HS-5 (cell line): ENCODE measurements at places on chromosomes 7 and 10.

DNA sequence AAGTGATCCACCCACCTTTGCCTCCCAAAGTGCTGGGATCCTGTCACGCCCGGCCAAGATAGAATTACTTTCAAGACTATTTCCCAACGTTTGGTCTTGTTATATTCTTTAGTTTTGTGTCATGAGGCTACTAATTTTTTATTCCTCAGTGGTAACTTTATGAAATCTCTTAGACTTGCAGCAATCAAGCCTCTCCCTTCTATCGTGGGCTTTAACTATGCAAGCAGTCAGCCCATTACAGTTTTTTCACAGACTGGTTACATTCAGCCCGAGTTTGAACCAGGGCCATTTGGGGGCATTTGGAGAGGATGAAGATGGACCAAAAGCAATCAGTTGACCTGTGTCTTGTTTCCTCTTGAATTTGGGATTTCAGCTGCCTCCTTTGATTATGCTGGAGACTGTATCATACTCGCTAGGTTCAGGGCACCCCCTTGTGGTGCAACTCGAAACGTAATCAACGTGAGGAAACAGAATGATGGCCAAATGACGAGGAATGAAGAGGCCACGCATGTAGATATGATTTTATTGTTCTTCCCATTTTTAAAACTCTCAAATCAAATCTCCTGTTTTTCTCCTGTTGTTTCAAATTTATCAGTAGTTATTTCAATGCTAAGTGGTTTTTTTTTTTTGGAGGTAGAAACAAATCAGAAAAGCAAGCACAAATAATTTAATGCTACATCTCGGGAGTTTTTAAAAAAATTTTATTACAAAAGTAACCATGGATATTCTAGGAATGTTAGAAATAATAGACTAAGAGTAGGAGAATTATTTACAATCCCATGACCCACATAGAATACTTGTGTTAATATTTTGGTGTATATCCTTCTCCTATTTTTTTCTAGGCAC, 151.6 kb downstream of the KIAA1217 start:
- peak; percentile 10 for DNase-seq

GRCh38 chr7:30175180-30175579, 40.4 kb downstream of the MTURN start:
- DNase-seq: no peak

- DNase-seq: no peak
Measured at GRCh38 chr10:3532644-3533043, 252.4 kb downstream of the KLF6 start.

GRCh38 chr10:69647126-69647525, 17.1 kb downstream of the FAM241B start:
- no peak for DNase-seq

DNA sequence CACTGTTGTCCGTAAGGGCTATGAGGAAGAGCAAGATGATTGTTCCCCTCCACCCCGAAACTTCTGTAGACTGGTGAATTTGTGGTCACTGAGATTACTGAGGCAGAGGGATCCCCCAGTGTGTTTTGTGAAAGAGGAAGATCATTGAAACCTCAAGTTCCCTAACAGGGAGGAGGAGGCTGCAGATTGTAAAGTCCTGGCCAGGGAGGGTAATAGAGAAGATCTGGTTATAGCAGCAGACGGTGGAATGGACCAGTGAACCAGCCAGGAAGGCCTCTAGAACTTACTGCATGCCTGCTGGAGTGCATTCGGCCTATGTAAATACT, 31.1 kb downstream of the LMTK2 start:
- DNase-seq: no peak

- DNase-seq: no peak
Measured at GRCh38 chr10:120541984-120542383, 85.0 kb downstream of the PLPP4 start.

DNA sequence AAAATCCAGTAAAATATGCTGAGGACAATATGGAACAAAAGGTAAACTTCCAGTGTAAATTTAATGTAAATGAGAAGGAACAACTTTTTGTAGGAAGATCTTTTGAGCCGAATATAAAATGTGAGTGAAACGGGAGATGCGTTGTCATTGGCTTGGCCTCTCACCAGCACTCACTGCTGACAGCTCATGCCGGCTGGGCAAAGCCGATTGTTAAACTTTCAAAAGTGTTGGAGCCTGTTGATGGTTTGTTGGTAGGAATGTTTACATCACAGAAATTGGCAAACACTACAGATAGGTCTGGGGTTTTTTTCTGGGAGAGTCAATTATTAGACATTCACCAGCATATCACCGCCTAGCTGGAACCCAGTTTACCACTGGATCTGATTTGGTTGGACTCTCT, 6.1 kb downstream of the PSTK start:
- DNase-seq: no peak

- DNase-seq: no peak
Measured at GRCh38 chr7:5064391-5065106, 18.9 kb downstream of the RBAK start.

DNA sequence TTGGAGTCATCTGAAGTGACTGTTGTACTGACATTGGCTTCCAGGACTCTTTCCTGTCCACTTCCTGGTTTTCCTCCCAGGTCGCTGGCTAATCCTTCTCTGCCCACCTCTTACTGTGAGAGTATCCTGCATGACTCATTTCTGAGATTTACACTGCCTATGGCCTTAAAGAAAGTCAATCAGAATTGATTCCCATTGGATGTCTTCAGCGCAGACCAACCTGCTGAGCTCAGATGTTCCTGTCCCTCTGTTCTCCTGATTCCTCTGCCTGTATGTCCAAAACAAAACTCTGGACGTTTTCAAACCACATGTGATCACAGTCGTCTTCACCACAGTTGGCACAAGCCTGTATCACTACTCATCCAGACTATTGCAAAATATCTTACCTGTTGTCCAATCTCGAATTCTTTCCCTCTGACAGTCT, 262.1 kb downstream of the CREB5 start:
- DNase-seq: peak; percentile 22

DNA sequence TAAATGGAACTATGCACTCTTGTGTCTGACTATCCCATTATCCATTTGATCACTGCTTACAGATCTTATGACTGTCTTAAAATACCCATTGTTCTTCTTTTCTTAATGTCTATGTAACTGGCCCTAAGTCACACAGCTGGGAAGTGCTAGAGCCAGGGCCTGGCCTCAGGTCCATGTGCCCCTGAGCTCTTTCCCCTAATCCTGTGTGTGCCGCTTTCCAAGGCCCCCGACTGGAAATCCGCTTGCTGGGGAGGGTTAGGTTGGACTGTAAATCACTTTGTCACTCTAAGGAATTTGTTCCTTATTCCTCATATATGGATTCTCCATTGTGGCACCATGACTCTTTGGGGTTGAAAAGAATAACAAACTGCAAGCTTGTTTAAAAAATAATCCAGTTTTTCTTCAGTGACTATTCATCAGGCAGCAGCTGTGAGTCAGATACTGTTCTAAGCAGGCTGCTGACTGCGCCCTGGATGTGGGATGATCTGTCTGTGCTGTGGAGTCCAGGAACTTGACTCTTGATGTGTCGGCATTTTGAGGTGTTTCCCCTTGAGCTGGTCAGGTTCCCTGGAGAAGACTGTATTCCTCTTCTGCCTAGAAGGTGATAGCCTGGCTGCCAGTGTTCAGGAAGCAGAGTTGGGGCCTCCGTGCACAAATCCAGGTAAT, 236.3 kb downstream of the SDK1 start:
- DNase-seq: no peak

- DNase-seq: no peak
Measured at GRCh38 chr10:133445751-133446708, 7.7 kb upstream of the SCART1 start.

- peak; percentile 98 for DNase-seq
Measured at GRCh38 chr7:5692112-5692844, 89.2 kb downstream of the RNF216 start.

DNA sequence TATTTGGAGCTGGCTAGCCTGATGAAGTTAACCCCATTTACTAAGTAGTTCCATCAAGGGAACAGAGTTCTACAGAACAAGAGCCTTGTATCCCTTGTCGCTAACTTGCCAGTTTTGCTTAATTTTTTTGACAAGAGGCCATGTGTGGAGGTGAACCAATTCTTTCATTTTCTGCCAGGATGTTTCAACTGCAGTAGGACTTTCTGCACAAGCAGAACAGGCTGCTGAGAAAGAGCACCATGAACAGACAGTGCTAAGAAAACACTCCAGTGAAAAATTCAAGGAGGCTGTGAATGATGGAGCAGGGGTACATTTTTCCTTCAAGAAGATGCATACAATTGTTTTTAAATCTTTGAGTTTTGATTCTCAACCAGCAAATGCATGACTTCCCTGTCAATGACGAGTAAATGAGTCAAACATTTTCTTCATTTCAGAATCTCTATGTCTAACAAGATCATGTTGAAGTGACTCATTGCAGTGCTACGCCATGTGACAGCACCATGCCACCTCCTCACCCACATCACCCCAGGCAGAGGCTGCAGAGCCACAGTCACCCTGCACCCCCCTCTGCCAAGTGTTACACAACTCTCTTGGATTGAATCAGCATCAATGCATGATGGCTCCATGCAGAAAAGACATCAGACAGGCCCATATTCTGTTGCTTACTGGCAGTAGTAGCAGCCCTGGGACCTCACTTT, 193.1 kb downstream of the COBL start:
- peak; percentile 97 for DNase-seq

DNA sequence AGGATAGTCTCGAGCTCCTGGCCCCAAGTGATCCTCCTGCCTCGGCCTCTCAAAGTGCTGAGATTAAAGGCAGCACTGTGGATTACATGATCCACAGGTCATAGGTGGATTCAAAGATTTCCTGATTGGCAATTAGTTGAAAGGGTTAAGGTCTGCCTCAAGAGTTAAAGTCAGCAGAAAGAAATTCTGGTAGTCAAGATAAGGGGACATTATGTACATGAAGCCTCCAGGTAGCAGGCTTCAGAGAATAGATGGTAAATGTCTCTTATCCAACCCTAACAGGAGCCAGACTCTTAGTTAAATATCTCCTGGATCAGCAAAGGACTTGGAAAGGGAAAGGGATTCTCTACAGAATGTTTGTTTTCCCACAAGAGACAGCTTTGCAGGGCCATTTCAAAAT, 93.7 kb downstream of the SKIDA1 start:
- no peak for DNase-seq
